Right ventricle myocardium inferior (tissue), 1 donor: ENCODE measurements at places on chromosomes 3 and 15. TPM values are rescaled to one million over a fixed set of nuclear protein-coding genes. Genes with fewer than 3 reads are reported as not detected.

The CHRFAM7A gene
- 2.0 TPM for total RNA-seq

The LRRC31 gene
- total RNA-seq, result not detected

DNA sequence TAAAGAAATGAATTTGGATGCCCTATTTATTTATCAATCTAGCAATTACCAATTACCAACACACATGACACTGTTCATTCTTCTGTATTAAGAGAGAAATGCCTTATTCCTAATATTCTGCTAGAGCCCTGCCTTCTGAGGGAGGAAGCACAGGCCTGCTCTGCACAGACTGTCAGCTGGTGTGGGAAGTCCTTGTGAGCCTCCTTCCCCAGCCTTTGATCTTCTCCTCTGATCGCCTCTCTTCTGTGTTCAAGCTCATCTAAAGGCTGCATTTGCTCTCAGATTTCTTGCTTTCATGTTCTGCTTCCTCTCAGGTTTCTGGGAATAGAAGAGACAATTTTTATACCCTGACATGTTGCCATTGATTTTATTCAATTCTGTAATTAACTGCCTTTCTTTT, 290.6 kb upstream of the UMPS start:
- no peak for DNase-seq

GRCh38 chr3:86147119-86147518, 843.8 kb downstream of the VGLL3 start:
- DNase-seq, result no peak

GRCh38 chr3:67688231-67688630, 33.8 kb upstream of the SUCLG2 start:
- DNase-seq, result no peak

GRCh38 chr15:85429522-85429921, 49.1 kb downstream of the AKAP13 start:
- DNase-seq, result no peak
